ENCODE measurements at places on chromosomes 3 and 15. TPM values are rescaled to one million over a fixed set of nuclear protein-coding genes. Genes with fewer than 3 reads are reported as not detected.

DNA sequence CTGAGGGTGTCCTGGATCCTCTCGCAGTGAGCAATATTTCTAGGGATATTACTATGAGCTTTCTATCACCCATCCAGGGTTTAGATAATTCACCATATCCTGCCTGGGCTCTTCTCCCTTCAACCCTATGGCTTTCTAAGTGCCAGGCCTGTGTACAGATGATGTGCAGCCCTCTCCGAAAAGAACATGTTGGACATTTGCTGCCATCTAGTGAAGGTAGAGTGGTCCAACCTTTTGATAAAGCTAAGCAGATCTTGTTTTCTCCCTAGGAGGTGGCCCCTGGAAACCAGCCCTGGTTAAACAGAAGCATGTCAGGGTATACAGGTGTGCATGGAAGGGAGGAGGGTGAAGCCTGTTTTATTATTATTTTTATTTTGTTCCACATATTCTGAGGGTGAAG is 27.9 kb upstream of the SCN10A start:
- no peak for DNase-seq

DNA sequence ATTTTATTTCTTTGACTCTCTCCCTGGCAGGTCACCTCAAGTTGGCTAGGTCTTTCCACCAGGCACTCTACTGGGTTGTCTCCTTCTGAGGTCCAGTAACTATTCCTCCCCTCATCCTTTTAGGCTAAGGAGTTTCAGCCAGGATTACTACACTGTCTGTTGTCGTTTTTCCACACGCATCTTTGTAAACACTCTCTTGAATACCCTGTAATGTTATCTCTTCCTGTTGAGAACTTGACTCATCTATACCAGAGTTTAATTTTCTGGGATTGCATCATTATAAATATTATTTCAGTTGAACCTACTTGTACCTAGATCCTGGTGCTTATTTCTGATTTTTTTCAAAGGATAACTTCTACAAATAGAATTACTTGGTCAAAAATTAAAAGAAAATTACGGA is 138.3 kb downstream of the SQOR start:
- no peak for DNase-seq

- DNase-seq: no peak
Measured at GRCh38 chr3:184373422-184373821, 4.6 kb downstream of the THPO start.

- no peak for DNase-seq
Measured at GRCh38 chr3:183613366-183614285, 21.8 kb upstream of the KLHL24 start.

DNA sequence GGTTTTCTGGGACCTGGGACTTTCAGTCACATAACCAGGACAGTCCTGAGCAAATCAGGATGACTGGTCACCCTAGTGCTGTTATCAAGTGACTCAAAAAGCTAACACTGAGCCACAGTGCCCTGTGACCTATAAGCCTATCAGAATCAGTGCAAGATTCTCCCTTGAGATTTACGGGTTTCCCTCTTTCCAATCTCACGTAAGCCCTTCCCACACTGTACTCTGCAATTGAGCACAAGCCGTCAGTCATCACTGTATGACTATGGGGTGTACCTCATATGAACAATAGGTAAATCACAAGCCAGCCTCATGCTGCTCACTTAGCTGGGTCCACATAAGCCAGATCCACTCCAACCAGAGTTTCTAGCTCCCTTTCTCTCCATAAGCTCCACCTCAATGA is 21.0 kb upstream of the CLDN18 start:
- no peak for DNase-seq

DNA sequence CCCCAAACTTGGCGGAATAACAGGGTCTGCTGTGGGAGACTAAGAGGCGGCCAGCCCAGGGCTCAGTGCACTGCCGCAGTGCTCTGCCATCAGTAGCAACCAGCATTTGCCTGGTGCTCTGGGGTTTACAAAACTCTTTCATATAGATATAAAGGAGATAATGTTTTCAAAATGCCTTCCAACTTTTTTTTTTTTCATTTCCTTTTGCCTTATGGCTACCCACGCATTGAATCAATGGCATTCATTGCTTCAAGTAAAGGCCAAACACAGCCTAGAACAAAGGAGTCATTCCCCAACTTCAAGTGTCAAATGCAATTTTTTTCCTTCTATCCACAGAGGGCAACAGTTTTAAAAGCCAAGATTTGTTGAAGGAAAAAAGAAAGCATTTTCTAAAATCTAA is 11.6 kb upstream of the SLC24A5 start:
- no peak for DNase-seq

GRCh38 chr3:36560685-36561084 is 180.4 kb downstream of the STAC start:
- DNase-seq: no peak

- no peak for DNase-seq
Measured at GRCh38 chr15:42494998-42495360, 455 bp upstream of the SNAP23 start.

Gene HCN4
- not detected for total RNA-seq

Gene CTNNB1
- 375 TPM for total RNA-seq

Gene A4GNT
- total RNA-seq: not detected

Gene PLSCR2
- not detected for total RNA-seq

Gene CILP
- 27.3 TPM for total RNA-seq

Data from mesenteric fat pad (tissue), 1 donor.